Muscle of leg (tissue), 16 donors: ENCODE measurements at places on chromosomes 6 and 20. TPM values are rescaled to one million over a fixed set of nuclear protein-coding genes. Genes with fewer than 3 reads are reported as not detected.
A peak's percentile ranks its signal among the peaks of the same experiment; 100 is the strongest.

GRCh38 chr6:153003366-153003690 lies 819 bp upstream of the MTRF1L start:
- H3K27me3 ChIP-seq, result no peaks in the 10 kb centered on the region
- peak overlapping the region; percentile 63 for H3K4me3 ChIP-seq
- H3K27ac ChIP-seq, result peak overlapping the region; percentile 87
- H3K4me1 ChIP-seq, result peaks cover 9% of the 10 kb centered on the region

Gene METTL24
- total RNA-seq, result 1.4 TPM

GRCh38 chr6:167013067-167013466 lies 13.9 kb downstream of the CEP43 start:
- H3K4me3 ChIP-seq, result no peak overlapping the region
- no peak for DNase-seq
- peaks cover 21% of the 10 kb centered on the region for H3K36me3 ChIP-seq
- no peaks in the 10 kb centered on the region for H3K4me1 ChIP-seq
- H3K27ac ChIP-seq, result no peak overlapping the region

DNA sequence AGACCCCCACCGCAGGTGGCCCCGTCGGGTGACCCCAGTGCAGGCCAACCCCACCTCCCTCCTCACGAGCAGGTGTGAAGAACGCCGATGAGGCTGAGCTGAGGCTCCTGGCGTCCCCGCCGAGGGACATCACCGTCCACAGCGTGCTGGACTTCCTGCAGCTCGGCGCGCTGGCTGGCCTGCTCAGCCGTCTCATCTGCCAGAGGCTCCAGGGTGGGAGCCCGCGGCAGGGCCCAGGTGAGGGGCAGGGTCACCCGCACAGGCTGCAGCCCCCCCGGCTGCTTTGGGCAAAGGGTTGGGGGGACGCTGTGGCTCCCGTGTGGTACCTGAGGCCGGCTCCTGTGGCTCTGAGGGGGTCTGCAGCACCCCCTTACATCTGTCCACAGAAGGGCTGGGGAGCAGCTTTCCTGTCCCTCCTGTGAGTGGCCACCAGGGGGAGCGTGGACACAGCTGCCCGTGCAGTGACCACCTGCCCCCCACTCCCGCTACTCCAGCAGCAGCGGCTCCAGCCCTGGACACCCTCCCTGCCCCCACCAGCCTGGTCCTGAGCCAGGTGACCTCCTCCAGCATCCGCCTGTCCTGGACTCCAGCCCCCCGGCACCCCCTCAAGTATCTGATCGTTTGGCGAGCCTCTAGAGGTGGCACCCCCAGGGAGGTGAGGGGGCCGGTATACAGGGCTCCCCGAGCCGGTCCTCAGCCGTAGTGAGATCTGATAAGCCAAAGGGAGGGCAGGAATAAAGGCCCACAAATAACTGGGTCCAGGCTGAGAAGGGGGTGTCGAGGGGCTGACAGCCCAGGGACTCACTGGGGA lies 16.5 kb downstream of the COL20A1 start:
- H3K27ac ChIP-seq, result no peak overlapping the region
- H3K4me3 ChIP-seq, result no peak overlapping the region

DNA sequence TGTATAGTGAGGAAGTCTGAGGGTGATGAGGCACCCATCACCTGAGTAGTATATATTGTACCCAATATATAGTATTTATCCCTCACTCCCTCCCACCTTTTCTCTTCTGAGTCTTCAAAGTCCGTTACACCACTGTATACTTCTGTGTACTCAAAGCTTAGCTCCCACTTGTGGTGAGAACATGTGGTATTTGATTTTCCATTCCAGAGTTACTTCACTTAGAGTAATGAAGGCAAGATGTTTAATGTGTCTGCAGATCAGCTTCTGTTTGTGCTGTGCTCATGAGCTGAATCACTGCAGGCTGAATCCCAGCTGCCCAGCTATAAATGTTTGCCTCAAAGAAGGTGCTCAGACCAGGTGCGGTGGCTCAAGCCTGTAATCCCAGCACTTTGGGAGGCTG lies 139.3 kb upstream of the FOXA2 start:
- no peaks in the 10 kb centered on the region for H3K36me3 ChIP-seq
- no peaks in the 10 kb centered on the region for H3K27me3 ChIP-seq

Gene RPS6KA2
- 15.4 TPM for total RNA-seq

GRCh38 chr6:170113141-170113540 lies 177.7 kb downstream of the DLL1 start:
- no peak for DNase-seq
- no peaks in the 10 kb centered on the region for H3K36me3 ChIP-seq
- no peak overlapping the region for H3K27ac ChIP-seq
- peaks cover 12% of the 10 kb centered on the region for H3K27me3 ChIP-seq

DNA sequence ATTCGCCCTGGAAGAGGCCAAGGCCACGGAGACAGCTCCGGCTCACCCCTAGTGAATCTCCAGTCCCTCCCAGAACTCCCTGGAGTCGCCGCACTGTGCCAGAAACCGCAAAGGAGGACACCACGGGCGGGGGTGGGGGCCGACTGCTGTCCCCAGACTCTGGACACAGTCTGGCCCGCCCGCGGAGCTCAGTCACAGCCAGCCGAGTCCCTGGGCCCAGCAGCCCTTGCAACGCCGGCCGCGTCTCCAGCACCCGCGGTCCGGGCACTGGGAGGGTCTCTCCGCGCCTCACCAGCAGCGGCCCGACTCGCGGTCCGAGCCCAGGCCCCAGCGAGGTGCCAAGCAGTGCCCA lies 518 bp downstream of the PEX6 start:
- H3K36me3 ChIP-seq, result peaks cover 12% of the 10 kb centered on the region
- no peak for DNase-seq
- peaks cover 20% of the 10 kb centered on the region for H3K4me1 ChIP-seq
- H3K27ac ChIP-seq, result peak overlapping the region; percentile 70
- H3K4me3 ChIP-seq, result peak overlapping the region; percentile 72
- no peaks in the 10 kb centered on the region for H3K27me3 ChIP-seq
